ENCODE measurements at places on chromosomes 5 and 9.

- no peak for DNase-seq
Measured at GRCh38 chr9:14889451-14889850, 20.8 kb downstream of the FREM1 start.

DNA sequence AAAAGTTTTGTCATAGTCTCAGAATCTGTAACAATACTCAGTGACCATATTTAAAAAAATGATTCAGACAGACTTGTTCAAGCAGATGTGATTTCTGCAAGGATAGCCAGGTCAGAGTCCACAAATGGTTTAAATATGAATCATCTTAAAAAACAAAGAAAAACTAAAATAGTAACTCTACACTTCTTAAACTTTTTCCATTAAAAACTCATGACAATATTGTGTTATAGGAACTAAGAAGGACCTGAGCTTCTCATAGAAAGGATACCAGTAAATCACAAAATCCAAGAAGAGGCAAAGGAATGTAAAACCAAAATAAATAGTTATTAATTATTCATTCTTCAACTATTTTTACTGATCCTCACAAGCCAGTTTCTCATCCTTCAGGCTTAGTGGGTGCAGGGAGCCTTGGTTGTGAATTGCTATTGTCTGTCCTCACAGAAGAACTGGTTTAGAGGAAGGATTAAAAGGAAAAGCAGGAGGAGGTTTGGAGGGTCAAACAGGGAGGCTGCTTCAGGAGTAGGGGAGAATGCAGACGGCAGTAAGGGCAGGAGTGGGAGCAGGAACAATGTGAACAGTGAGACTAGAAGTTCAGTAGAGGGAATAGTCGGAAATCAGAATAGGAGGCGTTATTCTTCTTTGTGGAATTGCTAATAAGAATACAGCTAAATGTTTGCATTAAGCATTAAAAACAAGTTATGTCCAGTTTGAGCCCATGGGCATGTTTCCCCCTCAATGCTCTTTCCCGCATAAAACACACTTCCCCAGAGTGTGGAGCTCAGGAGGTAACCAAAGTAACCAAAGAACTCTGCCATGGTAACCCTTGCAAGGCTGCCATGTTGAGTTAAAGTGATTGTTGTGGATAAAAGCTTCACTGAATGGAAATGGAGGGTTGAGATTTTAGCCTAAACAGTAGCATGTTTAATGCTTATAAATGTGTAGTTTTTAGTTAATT is 110.7 kb downstream of the CCDC192 start:
- DNase-seq: no peak

GRCh38 chr5:126635585-126635984 is 34.8 kb downstream of the PHAX start:
- no peak for DNase-seq

- DNase-seq: no peak
Measured at GRCh38 chr9:99093492-99093791, 11.5 kb upstream of the TGFBR1 start.

GRCh38 chr5:30620481-30621085 is 572.9 kb upstream of the CDH6 start:
- DNase-seq: no peak

DNA sequence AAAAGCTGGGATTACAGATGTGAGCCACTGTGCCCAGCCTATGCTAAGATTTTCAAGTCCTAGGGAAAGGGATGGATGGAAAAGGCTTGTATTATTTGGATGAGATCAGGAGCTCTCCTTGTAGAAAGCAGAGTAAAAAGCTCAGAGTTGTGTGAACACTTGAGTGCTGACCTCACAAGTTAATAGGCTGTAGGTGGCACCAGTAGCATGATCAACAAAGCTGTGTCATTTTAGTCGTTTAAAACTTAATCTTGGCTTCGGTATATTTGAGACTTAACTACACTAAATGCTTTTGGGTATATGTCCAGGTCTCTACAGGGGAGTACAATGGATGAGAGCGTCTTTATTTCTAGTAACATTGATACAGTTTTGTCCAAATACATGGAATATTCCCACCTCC is 264.2 kb downstream of the TMEM38B start:
- DNase-seq: no peak

DNA sequence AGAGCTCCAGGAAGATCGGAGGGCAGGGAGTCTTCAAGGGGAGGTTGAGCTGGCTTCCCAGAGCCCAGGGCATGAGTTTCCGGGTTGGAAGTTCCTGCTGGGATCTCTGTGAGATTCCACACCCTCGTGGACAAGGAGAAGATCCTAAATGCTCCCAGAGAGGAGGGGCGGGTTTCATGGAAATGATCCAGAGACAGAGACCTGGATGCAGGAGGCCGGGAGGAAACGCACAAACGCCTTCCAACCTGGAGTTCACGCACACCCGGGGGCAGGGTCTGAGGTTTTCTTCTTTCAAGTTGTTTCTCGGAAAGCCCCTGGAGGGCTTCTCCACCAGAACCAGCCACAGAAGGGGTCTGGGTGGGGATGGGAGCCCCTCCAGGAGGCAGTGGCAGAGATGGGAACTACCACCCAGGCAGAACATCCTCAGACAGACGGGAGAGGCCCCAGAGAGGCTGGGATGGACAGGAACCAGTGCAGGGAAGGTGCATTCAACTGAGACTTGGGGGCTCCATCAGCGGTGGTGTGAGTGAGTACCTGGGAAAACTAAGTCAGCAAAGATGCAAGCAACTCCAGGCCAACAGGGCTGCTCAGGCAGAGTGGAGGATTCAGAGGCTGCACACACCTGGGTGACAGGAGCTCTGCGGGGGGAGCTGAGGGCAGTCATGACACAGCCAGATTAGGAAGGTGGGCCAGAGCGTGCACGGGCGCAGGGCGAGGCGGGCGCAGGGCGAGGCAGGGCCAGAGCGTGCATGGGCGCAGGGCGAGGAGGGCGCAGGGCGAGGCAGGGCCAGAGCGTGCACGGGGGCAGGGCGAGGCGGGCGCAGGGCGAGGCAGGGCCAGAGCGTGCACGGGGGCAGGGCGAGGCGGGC is 52.1 kb upstream of the EXOC3 start:
- no peak for DNase-seq

DNA sequence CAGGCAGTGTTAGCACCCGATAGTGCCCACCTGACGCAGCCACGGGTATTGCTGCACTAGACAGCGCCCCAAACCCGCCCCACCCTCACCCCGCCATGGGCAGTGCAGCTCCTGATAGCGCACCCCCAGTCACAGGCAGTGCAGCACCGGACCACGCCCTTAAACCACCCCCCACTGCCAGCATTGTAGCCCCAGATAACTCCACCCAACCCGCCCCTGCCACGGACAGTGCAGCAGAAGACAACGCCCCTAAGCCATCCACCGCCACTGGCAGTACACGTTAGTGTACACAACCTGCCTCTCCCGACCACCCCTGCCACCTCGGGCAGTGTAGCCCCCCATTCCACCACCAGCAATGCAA is 825 bp upstream of the PCAT7 start:
- DNase-seq: no peak

Data from activated CD8-positive, alpha-beta memory T cell treated with anti-CD3 and anti-CD28 coated beads for 48 hours (primary cell).